Activated naive CD4-positive, alpha-beta T cell treated with anti-CD3 and anti-CD28 coated beads, Interleukin-2, amount 10 ng/mL, durations not matched to agents 5 hours and 36 hours (primary cell): ENCODE measurements at places on chromosomes 7 and 10. TPM values are rescaled to one million over a fixed set of nuclear protein-coding genes. Genes with fewer than 3 reads are reported as not detected.

CPA5 gene
- total RNA-seq, result not detected

SPDYE2B gene
- total RNA-seq, result not detected

ESYT2 gene
- total RNA-seq, result 118 TPM

PPP1R17 gene
- not detected for total RNA-seq

CLRN3 gene
- total RNA-seq, result not detected

CYP26C1 gene
- total RNA-seq, result 0.05 TPM

ITGA8 gene
- total RNA-seq, result not detected

STEAP1 gene
- total RNA-seq, result not detected

ADAMTS14 gene
- not detected for total RNA-seq

SPOCK2 gene
- total RNA-seq, result 412 TPM

LIPN gene
- not detected for total RNA-seq

ZC3HAV1L gene
- total RNA-seq, result 14.0 TPM
